Omental fat pad (tissue), 4 donors: ENCODE measurements at places on chromosomes 16 and 17.

DNA sequence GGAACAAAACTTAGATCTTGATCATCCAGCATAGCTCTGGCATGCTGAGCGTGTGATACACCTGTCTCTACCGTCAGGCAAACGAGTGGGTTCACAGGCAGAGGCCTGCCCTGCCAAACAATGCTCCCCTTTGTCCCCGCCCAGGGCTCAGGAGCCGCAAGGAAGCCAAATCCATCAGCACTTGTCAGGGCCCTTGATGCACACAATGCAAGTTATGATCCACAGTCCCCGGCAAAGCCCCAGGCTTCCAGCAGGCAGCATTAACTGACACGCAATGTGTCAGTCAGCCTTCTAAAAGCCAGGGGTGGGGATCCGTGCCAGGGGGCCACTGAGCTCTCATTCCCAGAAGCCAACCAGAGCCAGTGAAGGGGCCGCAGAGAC is 460.9 kb downstream of the SLC39A11 start:
- DNase-seq: no peak

DNA sequence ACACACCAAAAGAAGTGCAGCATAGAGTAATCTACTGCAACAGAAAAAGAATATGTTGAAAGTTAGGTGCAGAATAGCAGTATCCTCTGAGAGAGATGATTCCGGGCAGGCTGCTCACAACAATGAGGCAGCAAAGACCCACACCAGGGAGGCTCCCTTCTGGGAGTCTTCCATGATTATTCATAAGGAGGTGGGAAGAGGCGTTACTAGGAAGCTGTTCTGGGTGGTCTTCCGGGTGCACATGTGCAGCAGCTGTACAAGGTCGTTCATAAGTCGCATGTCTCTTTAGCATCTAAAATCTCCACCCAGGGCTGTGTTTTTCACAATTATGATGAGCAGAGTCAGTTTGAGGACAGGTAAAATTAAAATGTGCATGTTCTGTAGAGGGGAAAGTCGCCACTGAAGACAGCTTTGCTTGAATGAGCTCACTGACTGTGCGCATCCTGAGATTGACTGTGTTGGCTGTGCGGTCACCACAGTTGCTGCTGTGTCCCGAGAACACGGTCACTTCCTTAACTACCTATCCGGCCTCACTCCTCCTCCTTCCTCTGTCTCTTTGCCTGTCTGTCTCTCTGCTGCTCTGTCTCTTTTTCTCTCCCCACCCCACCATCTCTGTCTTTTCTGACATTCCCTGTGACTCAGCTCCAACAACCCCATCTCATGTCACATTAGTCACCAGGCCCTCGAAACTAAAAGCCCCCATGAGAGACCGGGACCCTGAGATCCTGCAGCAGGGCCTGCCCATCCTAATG is 125.5 kb upstream of the HSBP1 start:
- DNase-seq: no peak

DNA sequence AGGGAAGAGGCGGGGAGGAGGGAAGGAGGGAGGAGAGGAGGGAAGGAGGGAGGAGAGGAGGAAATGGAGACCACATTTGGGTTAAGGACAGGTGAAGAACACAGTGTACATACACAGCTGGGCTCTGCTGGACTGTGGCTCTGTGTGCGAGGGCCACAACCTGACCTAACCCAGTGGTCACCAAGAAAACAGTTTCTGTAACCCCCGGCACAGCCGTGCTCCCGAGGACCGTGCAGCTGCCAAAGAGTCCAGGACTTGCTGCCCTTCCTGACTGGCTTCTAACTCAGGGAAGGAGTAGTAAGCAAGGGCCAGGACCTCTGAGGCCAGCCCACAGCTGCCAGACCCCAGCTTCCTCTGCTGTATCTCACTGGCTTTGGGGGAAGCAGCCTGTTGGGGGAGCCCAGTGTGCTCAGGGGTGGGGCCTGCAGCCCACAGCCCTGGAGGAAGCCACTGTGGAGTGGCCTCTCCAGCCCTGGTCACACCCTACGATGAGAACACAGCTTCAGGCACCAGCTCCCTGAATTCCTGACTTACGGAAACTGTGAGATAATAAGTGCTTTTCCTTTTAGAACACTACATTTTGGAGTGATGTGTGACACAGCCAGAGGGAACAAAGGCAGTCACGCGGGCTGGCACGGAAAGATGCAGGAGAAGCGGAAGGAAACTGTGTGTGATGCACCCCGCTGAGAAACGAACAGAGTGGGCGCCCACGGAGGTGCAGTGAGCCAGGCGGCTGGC is 32.3 kb downstream of the SLC7A5 start:
- no peak for DNase-seq

DNA sequence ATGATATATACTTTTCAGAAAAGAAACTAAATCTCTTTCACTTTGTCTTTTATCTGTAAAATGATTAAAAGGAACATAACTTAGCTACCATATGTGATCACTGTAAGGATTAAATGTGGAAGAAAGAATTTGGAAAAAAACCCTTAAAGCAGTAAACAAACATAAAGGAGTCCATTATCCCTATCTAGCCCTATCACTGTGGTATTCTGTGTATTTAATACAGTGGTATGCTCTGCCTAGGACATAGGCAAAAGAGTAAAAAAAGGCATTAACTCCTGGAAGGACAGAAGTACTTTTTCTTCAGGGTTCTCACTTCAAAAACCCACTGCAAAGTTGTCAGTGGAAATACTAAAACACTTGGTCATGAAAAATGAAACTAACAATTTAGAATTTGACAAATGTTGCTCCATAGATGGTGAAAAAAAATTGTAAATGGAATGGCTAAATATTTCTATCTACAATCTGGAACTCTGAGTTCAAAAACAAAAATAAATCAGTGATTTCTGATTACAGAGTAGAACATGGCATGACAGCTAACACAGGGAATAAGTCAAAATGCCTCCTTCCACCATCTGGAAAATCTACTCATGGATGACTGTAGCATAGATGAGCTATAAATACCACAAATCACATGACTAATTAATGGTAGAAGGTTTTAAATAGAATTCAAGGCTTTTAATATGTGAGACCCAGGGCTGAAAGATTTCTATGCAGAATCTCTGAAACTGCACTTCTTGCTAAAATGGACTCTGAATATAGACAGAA is 140.1 kb downstream of the ITFG1 start:
- DNase-seq: no peak

GRCh38 chr17:75249564-75249963 is 11.8 kb downstream of the GGA3 start:
- DNase-seq: no peak

DNA sequence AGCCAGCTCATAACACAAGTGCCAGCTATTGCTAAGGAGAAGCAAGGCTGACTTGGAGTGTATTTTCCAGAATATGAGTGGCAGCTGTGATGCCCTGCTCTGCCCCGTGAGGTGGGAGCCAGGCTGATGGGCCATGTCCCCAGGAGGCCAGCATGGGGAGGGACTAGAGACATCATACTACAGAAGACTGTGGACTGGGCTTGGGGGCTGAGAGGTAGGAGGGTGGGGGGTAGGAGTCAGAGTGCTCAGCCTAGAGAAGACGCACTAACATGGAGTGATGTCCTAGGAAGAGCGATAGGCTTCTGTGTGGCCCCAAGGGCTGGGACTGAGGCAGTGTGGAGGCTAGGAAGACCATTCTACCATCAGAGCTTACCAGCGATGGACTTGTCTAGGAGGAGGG is 143.7 kb downstream of the WSCD1 start:
- no peak for DNase-seq

DNA sequence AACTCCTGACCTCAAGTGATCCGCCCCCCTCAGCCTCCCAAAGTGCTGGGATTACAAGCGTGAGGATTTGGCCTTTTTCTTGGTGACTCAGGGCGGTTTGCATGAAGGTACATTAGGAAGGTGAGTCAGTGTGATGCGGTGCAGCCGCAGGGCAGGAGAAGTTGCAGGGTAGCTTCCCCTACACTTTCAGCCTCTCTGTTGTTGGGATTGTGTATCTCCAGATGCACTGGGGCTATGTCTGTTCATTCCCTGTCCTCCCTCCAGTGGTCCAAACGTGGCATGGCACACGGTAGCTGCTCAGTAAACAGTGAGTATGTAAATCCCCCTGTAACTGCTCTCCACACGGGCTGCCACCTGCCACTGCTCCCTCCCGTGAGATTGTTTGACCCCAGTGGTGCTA is 109.1 kb upstream of the CDC42EP4 start:
- DNase-seq: no peak

DNA sequence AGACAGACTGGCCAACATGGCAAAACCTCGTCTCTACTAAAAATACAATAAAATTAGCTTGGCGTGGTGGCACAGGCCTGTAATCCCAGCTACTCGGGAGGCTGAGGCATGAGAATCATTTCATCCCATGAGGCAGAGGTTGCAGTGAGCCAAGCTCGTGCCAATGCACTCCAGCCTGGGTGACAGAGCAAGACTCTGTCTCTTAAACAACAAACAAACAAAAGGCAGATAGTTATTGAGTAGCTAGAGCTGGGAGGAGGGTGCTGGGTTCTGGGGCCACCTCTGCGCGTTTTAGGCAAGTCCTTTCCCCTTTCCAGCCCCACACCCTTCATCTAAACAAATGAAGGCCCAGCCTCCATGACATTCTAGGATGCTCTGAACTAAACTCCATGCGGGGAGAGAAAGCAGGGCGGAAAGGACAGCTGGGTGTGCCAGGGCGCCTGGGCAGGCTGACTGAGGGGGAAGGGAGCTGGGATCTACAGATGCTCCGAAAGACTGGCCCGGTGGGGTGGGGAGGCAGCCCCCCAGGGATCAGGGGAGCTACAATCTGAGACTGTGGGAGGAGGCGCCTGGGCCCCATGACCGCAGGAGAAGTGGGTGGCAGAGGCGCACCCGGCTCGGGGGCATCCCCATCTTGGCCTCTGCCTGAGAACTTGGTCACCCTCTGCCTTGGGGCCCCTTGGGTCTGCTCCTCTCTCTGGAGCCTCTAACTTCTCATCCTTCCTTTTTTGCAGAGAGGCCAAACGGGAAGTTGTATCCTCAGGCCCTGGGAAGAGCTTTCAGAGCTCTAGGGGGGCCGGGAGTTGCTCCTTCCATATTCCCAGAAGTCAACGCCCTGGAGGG is 910 bp downstream of the ITGAL start:
- no peak for DNase-seq

- no peak for DNase-seq
Observed at GRCh38 chr16:4443986-4444385, 18.3 kb downstream of the DNAJA3 start.

DNA sequence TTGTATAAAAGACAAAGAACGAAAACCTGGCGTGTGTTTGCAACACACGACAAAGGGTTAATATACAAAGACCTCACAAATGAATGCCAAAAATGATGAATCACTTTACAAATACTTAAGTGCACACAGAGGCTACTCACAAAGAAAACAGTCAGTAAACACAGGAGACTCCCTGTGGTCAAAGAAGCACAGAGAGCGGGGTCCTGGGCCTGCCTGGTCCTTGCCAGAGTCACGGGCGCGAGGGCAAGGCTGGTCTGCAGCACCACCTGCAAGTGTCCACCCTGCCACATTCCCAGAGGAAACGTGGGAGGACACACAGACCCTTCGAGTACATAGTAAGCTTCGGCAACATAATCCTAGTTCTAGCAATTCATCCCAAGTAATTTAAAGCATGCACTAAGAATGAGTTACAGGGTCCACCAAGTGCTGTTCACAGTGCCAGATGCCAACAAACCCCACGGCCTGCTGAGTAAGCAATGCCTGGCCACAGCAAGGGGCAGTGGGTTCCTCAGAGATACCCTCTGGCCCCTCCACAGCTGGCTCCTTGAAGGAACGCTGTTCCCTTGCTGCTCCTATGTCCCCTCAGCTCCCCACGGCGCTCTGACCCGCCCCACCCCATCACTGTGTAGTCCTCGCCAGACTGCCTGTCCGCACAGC is 24.6 kb upstream of the FAAP100 start:
- DNase-seq: no peak

GRCh38 chr16:31002250-31002700 is 8.2 kb downstream of the STX1B start:
- no peak for DNase-seq

GRCh38 chr17:55645361-55645760 is 77.3 kb downstream of the TMEM100 start:
- DNase-seq: no peak

GRCh38 chr17:17313350-17313991 is 10.3 kb downstream of the NT5M start:
- DNase-seq: no peak

- DNase-seq: no peak
Observed at GRCh38 chr16:80174416-80174815, 366.4 kb upstream of the DYNLRB2 start.

GRCh38 chr17:27984816-27985215 is 57.7 kb upstream of the NLK start:
- no peak for DNase-seq

DNA sequence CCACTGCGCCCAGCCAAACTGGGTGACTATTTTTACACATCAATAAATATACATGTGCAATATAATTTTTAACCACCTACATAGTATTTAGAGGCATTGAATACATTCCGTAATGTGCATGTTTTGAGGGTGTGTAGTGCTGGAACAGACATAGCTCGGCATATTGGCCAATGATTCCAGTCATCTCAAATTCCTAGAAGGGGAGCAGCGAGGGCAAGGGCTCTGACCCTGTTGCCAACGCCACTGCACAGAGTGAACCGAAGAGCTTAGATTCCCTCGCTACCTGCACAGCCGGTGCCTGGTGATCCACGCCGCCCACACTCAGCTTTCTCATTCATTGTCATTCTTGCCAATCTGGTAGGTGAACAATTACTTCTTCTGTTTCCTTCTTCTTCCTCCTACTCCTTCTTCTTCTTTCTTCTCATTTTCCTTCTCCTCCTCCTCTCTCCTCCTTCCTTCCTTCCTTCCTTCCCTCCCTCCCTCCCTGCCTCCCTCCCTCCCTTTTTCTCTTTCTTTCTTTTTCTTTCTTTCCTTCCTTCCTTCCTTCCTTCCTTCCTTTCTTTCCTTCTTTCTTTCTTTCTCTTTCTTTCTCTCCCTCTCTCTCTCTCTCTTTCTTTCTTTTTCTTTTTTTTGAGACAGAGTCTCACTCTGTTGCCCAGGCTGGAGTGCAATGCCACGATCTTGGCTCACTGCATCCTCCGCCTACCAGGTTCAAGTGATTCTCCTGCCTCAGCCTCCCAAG is 26.3 kb upstream of the ATP2A3 start:
- DNase-seq: no peak

DNA sequence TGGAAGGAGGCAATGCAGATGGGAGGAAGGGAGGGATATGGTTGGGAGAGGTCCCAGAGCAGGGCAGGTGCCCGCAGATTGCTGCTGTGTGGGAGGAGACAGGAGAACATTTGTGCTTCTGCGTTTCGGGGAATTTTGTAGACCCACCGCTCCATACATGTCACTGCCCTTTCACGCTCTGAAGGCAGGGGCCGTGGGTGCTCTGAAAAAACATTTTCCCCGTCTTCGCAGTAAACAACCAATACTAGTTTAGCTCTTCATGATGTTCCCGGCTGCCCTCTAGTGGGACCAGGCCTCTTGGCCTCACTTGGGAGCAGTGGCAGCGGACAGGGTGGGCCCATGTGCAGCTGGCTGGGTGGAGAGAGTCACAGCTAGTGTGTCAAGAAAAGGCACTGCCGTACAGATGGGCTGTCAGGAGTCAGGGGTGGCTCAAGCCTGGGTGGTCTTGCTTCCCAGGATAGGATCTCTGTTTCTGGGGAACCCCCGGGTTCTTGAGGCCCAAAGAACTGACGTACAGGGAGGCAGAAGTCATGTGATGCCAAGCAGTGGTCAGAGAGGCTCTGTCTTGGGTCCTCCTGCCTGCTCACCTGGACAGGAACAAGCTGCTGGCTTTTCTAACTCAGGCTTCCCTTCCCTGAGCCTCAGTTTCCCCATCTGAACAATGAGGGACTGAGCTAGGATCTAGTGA is 46.5 kb upstream of the CPNE2 start:
- DNase-seq: peak; percentile 30
